ENCODE measurements at places on chromosomes 11 and 22. TPM values are rescaled to one million over a fixed set of nuclear protein-coding genes. Genes with fewer than 3 reads are reported as not detected.

DNA sequence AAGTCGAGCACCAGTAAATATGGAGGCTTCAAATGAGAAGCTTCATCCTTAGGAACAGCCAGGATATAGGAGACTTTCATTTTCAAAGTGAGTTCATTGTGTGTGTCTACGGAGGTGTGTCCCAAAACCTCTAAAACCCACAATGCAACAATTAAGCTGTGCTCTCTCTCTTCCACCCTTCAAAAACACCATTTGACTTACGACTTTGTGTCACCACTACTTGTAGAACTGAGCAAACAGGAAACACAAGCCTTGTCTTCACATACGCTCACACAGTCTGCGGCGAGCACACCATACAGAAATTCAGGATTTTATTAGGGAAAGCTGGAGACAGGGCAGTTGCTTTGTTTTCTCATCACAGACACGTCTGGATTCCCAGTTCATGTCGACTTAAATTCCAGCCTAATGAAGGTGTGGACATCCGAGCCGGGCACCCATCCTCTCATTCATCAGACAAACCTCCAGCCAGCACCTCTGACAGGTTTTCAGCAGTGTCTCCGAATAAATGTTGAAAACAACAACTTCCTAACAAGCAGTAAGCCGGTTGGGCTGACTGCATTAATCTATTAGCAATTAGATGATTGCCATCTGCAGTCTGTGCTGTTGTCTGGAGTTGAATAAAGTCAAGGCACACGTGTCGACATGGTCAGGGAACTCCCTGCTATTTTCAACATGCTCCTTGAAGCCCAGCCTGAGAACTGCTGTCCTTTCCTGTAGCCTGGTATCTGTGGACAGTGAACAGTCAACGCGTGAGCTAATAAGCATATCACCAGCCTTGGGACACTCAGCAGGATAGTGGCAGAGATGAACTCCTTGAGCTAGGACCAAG, 1411.1 kb downstream of the BRD1 start:
- peaks cover 2% of the 10 kb centered on the region for H3K27me3 ChIP-seq
- H3K36me3 ChIP-seq, result no peaks in the 10 kb centered on the region
- H3K4me1 ChIP-seq, result no peaks in the 10 kb centered on the region
- H3K4me3 ChIP-seq, result no peak overlapping the region
- H3K27ac ChIP-seq, result no peak overlapping the region

DNA sequence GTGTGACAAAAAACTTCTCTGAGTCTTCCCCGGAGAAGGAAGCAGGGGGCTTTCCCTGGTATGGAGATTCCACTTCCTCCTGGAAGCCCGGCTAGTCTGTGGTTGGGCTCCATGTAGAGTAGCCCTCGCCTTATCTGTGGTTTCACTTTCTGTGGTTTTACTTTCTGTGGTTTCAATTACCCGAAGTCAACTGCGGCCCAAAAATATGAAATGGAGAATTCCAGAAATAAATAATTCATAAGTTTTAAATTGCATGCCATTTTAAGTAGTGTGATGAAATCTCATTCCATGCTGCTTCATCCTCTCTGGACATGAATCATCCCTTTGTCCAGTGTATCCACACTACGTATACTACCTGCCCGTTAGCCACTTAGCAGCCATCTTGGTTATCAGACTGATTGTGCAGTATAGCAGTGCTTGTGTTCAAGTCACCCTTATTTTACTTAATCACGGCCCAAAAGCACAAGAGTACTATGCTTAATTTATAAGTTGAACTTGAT, 275.0 kb upstream of the SESN3 start:
- H3K4me3 ChIP-seq, result no peak overlapping the region
- no peaks in the 10 kb centered on the region for H3K4me1 ChIP-seq
- no peak overlapping the region for H3K27ac ChIP-seq
- DNase-seq, result no peak
- H3K27me3 ChIP-seq, result no peaks in the 10 kb centered on the region

- H3K27me3 ChIP-seq, result no peaks in the 10 kb centered on the region
- no peak overlapping the region for H3K27ac ChIP-seq
- H3K4me3 ChIP-seq, result no peak overlapping the region
- H3K4me1 ChIP-seq, result no peaks in the 10 kb centered on the region
- H3K36me3 ChIP-seq, result no peaks in the 10 kb centered on the region
These were observed 20.1 kb downstream of the OOSP3 start for GRCh38 chr11:59898650-59899049.

DNA sequence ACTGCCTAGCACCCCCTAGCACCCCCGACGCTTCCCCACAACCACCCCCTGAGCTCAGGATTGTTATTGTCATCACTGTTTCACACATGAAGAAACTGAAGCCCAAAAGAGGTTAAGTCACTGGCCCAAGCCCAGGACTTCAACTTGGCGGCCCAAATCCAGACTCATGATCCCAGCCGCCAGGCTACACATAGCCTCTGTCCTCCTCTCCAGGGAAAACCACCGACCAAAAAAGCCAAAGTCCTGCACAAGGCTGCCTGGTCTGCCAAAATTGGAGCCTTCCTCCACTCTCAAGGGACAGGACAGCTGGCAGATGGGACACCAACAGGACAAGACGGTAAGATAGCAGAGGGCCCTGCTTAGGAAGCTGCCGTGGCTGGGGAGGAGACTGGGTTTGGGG, 10.8 kb downstream of the L3MBTL2 start:
- H3K4me3 ChIP-seq, result no peak overlapping the region
- H3K27ac ChIP-seq, result no peak overlapping the region
- no peak for DNase-seq
- H3K4me1 ChIP-seq, result peaks cover 22% of the 10 kb centered on the region
- H3K27me3 ChIP-seq, result no peaks in the 10 kb centered on the region
- peaks cover 51% of the 10 kb centered on the region for H3K36me3 ChIP-seq

DNA sequence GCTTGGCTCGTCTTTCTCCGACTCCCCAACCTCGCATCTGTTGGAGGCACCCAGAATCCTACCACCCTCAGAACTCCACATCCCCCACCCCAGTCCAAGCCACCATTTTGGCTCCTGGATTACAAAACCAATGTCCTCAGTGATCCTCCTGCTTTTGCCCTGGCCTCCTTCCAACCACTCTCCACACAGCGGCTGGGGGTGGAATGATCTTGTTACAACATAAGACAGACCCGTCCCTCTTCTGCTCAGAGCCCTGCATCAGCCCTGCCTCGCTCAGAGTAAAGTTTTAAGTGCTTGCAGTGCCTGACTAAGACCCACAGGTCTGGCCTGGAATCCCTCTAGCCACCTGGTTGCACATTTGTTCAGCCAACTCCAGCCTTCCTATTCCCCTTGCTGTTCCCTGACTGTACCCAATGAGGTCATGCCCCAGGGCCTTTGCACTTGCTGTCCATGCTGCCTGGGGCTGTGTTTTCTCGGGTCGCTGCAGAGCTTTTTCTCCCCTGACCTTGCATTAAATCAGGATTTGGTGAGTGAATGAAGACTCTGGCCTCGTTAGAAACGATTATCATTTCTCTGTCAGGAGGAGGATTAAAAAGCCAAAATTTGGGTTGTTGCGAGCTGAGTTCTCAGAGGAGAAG, 67.3 kb downstream of the IGF2 start:
- no peaks in the 10 kb centered on the region for H3K36me3 ChIP-seq
- H3K4me3 ChIP-seq, result no peak overlapping the region
- DNase-seq, result no peak
- H3K27me3 ChIP-seq, result peaks cover 30% of the 10 kb centered on the region
- peaks cover 4% of the 10 kb centered on the region for H3K4me1 ChIP-seq
- no peak overlapping the region for H3K27ac ChIP-seq

DNA sequence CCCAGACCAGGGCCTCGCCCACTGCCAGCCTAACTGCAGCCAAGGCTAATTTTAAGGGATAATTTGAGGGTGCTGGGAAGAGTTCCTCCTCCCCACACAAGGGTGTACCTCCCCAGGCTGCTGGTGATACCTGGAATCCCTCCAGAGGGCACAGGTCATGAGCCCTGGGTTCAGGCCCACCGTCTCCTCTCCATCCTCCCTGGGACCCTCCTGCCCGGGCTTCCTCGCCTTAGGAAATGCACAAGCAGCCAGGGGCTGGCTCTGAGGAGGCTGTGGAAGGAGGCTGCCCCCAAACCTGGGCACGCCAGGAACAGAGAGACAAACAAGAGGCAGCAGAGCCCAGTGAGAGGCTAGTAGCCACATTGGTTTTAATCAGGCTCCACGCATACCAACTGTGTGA, 16.6 kb upstream of the TSKU start:
- no peaks in the 10 kb centered on the region for H3K36me3 ChIP-seq
- H3K4me3 ChIP-seq, result no peak overlapping the region
- H3K27me3 ChIP-seq, result no peaks in the 10 kb centered on the region
- H3K27ac ChIP-seq, result no peak overlapping the region

GRCh38 chr11:113873236-113873626, 2.1 kb downstream of the USP28 start:
- no peak for DNase-seq
- no peak overlapping the region for H3K27ac ChIP-seq
- peaks cover 19% of the 10 kb centered on the region for H3K4me1 ChIP-seq
- H3K27me3 ChIP-seq, result no peaks in the 10 kb centered on the region
- no peaks in the 10 kb centered on the region for H3K36me3 ChIP-seq
- no peak overlapping the region for H3K4me3 ChIP-seq

GRCh38 chr22:49070501-49070900, 757.2 kb downstream of the BRD1 start:
- no peak for DNase-seq
- H3K27ac ChIP-seq, result no peak overlapping the region
- H3K4me3 ChIP-seq, result no peak overlapping the region
- H3K36me3 ChIP-seq, result no peaks in the 10 kb centered on the region

Gene FOSL1
- total RNA-seq, result 2.2 TPM

DNA sequence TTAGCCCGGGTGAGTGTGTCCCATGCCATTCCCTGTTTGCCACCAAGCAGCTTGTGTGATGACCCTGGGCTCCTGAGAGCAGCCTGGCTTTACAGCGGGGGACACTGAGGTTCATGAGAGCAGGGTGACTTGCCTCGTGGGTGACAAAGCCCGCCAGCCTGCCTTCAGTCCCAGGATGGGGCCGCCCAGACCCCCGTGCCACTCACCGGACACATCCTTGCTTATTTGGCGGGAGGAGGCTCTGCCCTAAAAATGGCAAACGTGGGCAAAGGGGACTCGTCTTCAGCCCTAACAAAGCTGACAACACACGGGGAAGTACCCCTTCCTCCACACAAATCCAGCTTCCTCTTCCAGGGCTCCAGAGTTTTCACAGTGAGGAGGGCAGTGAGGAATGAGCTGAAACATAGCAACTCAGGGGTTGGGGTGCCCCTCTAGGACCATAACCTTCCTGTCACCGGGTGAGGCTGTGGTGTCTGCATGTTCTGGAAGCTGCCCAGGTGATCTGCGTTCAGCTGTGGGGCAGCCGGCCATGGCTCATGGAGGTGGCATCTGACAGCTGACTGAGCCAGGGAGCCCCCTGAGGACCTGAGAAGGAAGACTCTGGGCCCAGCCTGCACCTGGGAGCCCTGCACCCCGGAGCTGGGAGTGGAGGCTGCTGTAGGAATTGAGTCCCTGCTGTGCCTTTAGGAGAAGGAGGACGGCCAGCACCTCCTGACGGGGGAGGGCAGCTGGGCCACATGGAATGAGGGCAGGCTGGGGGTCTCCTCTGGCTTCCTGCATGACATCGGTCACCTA, 16.7 kb downstream of the RIBC2 start:
- no peaks in the 10 kb centered on the region for H3K27me3 ChIP-seq
- H3K36me3 ChIP-seq, result no peaks in the 10 kb centered on the region
- DNase-seq, result no peak
- no peak overlapping the region for H3K27ac ChIP-seq

Gene OR5AS1
- not detected for total RNA-seq

Gene PRG3
- total RNA-seq, result not detected

Gene BTBD18
- not detected for total RNA-seq

DNA sequence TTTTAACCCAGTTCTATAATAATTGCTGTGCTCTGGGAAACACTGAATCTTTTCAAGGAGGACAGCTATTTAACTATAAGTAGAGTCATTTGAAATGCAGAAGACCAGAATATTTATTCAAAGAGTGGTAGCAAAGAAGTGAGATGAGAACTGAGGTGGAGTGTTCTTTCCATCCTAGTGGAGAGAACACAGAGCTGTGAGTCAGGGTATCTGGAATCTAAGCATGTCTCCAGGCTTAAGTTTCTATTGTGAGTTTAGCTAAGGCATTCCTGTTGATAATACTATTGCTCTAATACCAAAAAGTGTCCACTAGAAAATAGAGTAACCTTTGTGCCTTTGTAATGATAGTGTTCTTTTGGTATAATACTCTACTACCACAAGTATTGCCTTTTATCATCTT, 32.4 kb downstream of the JAM3 start:
- H3K27ac ChIP-seq, result no peak overlapping the region
- H3K36me3 ChIP-seq, result no peaks in the 10 kb centered on the region
- no peaks in the 10 kb centered on the region for H3K4me1 ChIP-seq
- DNase-seq, result no peak
- no peaks in the 10 kb centered on the region for H3K27me3 ChIP-seq
- no peak overlapping the region for H3K4me3 ChIP-seq

Gene MRPL11
- total RNA-seq, result 21.0 TPM

- H3K4me3 ChIP-seq, result no peak overlapping the region
- H3K27ac ChIP-seq, result peak overlapping the region; percentile 26
- H3K4me1 ChIP-seq, result peaks cover 73% of the 10 kb centered on the region
- no peaks in the 10 kb centered on the region for H3K27me3 ChIP-seq
- no peak for DNase-seq
- H3K36me3 ChIP-seq, result peaks cover 2% of the 10 kb centered on the region
These were observed 30.4 kb upstream of the CD5 start for GRCh38 chr11:61071913-61072312.

DNA sequence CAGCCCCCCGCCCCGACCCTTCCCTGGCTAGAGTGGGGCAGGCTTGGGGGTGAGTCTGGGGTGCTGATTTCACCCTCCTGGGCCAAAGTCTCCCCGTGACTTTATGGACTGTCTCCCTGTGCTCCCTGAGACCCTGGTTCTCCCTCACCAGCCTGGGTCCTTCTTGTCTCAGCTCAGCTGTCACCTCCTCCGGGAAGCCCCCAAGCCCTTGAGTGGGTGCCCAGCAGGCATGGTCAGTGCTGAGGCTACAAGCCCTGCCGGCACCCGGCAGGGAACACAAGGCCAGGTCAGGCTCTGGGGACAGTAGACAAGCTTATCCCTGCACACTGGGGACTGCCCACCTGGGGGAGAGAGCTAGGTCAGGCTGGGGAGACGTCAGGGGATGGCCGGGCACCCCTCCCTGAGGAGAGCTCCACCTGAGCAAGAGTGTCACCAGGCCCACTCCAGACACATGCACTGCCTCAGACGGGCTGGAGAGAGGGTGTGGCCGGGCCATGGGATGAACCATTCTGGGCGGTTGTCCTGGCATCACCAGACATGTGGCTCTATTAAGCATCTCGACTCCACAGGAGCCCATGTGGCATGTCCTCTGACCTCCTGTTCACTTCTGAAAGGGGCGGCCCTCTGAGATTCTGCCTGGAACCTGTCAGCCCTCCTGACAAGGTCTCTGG, 22.6 kb upstream of the RTN4R start:
- no peak overlapping the region for H3K27ac ChIP-seq
- DNase-seq, result no peak
- H3K4me1 ChIP-seq, result peaks cover 2% of the 10 kb centered on the region
- no peaks in the 10 kb centered on the region for H3K36me3 ChIP-seq
- H3K27me3 ChIP-seq, result no peaks in the 10 kb centered on the region
- no peak overlapping the region for H3K4me3 ChIP-seq

Gene PSMA1
- 175 TPM for total RNA-seq

DNA sequence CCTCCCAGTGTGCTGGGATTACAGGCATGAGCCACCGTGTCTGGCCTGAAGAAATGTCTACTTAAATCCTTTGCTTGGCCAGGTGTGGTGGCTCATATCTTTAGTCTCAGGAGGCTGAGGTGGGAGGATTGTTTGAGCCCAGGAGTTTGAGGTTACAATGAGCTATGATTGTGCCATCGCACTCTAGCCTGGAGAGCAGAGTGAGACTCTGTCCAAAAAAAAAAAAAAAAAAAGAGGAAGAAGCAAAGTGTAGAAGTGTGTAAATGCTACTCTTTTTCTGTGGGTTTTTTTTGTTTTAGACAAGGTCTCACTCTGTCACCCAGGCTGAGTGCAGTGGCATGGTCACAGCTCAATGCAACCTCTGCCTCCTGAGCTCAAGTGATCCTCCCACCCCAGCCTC, 6.4 kb upstream of the ATG16L2 start:
- H3K4me3 ChIP-seq, result no peak overlapping the region
- peaks cover 13% of the 10 kb centered on the region for H3K4me1 ChIP-seq
- peaks cover 9% of the 10 kb centered on the region for H3K36me3 ChIP-seq

Gene CSF2RB
- 1.5 TPM for total RNA-seq

Measured in CD4-positive, alpha-beta T cell (primary cell).